HT1080 (cell line): ENCODE measurements at places on chromosomes 12 and 14. TPM values are rescaled to one million over a fixed set of nuclear protein-coding genes. Genes with fewer than 3 reads are reported as not detected.

DNA sequence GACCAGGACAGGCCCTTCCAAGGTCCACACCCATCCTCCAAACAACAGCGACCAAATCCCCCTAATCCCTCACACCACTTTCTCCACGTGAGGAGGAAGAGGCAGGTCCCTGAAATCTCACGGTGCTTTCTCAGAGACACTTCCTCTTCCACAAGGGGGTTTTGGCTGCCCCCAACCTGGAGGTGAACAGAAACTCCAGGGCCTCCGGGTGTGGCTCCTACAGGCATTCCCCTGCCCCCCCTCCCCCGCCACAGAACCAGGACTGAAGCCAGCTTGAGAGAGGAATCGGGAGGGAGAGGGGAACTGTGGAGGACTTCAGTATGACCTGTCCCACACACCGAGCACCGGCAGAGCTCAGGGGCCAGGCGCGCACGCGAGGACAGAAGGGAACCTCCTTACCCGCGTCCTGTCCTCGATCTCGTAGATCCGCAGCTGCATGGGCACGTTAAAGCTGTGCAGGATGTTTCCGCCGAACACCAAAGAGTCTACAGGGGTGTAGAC is 60.2 kb downstream of the KDM2B start:
- DNase-seq, result no peak

- DNase-seq, result no peak
These were observed 42.1 kb downstream of the SERPINA3 start for GRCh38 chr14:94654071-94654861.

- no peak for DNase-seq
These were observed 393.5 kb downstream of the AACS start for GRCh38 chr12:125458552-125459268.

DNA sequence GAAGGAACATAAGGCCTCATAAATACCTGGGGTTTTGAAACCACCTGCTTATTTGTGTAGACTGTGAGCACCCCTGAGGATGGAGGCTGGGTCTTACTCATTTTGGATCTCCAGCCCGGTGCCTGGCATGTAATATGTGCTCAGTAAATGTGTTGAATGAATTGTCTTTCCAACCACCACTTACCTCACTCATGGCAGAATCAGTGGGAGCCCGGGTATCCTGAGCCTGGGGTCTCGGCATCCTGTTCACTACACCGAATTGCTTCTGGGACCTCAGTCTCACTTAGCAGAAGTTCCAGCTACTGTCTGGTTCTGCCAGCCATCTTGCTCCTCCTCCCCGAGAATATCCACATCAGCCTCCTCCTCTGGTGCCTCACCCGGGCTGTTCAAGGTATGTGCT is 43.0 kb upstream of the CCND2 start:
- no peak for DNase-seq

CLEC7A gene
- not detected in 2 replicates for total RNA-seq
